ENCODE measurements at places on chromosomes 1 and 21.

DNA sequence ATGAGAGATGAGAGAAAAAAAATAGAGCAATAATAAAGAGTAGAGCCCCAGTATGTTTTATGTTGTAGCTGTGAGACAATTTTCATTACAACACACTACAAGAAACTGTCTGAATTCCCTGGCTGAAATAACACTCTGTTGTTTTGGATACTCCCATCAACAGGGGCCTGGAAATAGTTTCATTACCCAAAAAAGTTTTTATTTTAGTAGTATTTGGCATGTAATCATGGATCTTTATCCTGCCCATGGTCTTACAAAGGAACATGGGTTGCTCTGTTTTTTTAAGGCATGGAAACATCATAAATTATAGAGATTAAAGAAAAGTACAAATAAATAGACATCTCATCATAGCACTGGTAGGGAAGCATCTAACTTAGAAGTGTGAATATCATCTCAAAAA lies 56.3 kb downstream of the GNG12 start:
- DNase-seq: no peak

DNA sequence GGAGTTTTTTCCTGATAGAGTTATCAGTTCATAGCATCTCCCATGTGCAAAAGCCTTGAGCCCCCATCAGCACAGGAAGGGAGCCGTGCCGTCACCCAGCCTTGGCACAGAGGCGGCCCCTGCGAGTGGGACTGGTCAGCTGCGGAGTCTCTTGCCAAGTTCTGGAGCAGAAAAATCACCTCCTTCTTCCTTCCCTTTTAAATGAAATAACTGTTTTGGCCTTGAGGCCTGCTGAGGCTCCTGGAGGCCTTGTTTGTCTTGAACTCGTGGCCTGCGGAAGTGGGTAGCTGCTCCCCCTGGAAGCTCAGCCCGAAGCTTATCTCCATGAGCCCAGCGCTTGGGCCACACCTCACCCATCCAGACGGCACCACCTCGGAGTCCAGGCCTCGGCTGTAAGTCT lies 145.7 kb upstream of the TMEM51 start:
- no peak for DNase-seq

DNA sequence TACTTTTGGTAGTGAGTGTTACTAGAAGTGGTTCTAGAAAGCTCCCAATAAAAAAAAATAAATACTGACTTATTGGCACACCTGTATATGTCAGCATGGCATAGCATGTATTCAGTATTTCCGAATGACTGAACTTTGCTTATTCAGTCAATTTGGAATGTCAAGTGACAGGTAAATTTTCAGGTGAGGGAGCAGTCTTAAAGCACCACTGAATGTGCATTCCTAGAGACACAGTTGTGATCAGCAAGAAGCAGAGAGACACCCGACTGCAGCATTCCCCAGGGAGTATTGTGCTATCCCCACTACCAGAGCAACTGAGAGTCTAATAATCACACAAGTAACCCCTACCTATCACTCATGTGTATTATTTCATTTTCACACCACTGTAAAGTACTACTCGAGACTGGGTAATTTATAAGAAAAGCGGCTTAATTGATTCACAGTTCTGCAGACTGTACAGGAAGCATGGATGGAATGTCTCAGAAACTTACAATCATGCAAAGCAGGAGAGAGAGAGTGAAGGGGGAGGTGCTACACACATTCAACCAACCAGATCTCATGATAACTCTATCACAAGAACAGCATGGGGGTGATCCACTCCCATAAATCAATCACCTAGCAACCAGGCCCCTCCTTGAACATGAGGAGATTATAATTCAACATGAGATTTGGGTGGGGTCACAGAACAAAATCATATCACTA lies 201.5 kb downstream of the TBX15 start:
- DNase-seq: peak; percentile 15

DNA sequence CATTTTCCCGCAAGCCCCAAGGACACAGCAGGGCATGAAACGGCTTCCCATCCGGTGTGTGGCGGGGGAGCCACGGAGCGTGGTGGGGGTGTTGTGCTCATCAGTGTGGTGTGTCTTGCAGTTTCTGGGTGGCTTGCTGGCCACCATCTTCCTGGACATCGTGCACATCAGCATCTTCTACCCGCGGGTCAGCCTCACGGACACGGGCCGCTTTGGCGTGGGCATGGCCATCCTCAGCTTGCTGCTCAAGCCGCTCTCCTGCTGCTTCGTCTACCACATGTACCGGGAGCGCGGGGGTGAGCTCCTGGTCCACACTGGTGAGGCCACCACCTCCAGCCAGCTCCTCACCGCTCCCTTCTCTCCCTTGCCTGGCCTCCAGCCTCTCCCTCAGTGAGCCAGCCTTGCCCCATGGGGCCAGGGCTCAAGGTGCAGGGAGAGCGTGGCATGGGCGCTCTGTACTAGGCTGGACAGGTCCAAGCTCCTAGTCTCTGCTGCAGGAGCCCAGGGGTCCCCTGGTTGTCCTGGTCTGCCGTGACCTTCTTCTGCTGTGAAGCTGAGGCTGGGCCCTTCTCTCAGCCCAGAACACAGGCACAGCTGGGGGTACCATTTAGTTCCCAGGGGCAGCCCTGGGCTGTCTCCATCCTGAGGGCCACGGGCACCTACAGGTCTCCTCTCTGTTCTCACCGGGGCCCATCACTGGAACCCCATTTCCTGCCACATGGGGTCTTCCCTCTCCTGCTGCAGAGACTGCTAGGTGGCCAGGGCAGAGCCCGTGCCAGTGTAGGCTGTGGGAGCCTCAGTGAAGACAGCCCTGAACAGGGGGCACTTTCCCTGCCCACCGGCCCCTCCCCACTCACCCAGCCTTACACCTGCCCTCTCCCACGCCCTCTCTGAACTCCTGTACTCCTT lies 12.6 kb downstream of the AGTRAP start:
- no peak for DNase-seq

DNA sequence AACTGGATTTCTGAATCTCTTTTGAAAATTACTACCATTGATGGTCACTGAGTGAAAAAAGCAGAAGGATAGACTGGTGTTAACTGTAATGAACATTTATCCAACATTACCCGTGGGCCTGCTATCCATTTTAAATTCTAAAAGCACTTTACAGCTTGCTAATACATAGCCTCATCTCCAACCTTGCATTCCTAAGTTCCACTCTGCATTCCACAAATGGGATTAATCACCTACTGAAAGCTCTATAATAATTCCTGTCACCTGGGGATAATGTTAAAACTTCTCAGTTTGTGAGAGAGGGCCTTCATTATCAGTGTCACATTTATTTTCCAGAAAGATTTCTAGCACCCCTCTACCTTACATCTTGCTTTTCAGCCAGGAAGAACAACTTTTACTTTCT lies 38.2 kb downstream of the PTPRC start:
- DNase-seq: peak; percentile 77

DNA sequence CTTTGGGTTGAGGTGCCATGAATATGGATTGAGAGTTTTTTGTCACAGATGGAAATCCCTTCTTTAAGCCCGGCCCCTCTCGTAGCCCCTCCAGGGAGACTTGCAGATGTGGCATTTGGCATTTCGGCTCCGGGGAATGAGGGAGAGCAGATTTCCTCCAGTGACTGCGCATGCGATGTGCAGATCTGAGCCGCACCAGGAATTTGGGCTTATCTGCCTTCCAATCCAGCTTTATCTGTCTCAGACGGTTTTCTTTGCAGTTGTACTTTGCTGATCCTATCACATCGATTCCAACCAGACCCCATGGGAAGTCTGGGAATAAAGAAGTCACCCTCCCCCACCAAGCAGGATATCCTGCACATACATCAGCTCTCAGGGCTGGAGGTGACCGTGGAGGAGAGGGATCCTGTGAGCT lies 11.7 kb downstream of the KIF26B start:
- peak; percentile 48 for DNase-seq
